CD14-positive monocyte (primary cell): ENCODE measurements at places on chromosomes 2 and 18.

GRCh38 chr18:54774423-54774822 is 53.9 kb upstream of the RAB27B start:
- no peak for DNase-seq

- no peak for DNase-seq
Measured at GRCh38 chr2:196839574-196839973, 30.4 kb upstream of the C2orf66 start.

- no peak for DNase-seq
Measured at GRCh38 chr2:211408483-211408891, 852.1 kb downstream of the CPS1 start.

DNA sequence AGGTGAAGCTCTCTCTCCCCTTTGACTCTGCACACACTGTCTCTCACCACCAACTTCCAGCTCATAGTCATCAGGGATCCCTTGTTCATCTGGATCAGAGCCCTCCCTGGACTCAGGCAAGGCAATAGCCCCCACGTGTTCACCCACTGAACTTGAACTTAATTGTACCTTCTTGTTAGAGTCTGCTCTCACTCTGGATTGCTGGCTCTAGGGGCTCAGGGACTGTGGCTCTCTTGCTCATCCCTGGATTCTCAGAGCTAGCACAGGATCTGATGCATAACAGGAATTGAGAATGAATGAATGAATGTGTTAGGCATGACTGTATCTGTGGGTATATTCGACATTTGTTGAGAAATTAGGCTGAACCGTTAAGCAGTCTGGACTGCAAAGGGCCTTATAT is 16.7 kb upstream of the ASAP2 start:
- DNase-seq = no peak

GRCh38 chr18:473802-474201 is 26.7 kb downstream of the COLEC12 start:
- DNase-seq = no peak

- peak; percentile 59 for DNase-seq
Measured at GRCh38 chr2:164896634-164897355, 55.2 kb upstream of the COBLL1 start.

DNA sequence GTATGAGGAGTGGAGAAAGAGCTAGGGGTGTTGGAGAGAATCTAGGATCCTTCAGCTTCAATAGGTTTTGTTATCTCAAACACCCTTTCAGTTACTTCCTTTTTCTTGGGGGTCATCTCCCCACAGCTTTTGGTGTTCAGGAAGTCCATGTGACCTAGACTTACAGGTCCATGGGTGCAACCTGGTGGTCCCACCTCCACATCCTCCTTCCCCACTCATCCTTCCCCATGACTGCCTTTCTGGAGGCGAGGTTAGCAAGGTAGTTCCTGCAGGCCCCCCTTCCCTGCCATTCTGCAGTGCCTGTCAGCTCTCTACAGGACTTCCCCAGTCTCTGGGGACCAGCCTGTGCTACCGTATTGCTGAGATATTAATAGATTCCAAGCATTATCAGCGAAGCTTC is 107.6 kb downstream of the TMEM17 start:
- DNase-seq = no peak

DNA sequence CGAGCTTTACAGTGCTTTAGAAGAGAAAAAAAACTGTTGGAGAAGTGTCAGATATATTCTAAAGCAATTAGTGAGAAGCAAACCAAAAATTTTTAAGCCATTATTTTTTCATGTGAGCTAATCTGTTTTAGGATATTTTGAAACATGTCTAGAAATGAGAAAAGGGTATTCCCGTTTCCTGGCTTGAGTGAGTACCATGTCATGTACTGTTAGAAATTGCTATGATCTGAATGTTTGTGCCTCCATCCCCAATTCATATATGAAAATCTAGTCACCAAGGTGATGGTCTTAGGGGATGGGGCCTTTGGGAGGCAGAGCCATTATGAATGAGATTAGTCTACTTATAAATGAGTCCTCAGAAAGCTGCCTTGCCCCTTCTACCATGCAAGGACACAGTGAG is 493.3 kb upstream of the GCFC2 start:
- DNase-seq = no peak

DNA sequence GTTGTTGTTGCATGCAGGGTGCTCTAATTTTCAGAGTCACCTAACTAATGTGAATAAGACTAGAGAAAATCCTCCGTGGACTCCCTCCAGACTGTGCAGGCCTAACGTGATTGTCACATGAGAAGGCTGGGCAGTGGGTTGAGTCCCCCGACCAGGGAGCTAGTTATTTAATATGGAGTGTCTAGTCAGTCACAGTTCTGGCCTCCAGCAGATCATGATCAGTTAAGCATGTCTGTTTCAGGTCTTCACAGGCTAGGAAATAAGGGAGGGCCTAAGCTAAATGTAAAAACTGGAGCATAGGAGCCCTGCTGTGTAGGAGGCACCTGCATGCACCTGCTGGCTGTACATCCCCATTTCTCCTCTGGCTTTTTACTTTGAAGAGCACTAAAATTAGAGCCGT is 86.8 kb downstream of the PRPF40A start:
- no peak for DNase-seq

GRCh38 chr2:7774481-7774880 is 857.3 kb downstream of the RNF144A start:
- no peak for DNase-seq

DNA sequence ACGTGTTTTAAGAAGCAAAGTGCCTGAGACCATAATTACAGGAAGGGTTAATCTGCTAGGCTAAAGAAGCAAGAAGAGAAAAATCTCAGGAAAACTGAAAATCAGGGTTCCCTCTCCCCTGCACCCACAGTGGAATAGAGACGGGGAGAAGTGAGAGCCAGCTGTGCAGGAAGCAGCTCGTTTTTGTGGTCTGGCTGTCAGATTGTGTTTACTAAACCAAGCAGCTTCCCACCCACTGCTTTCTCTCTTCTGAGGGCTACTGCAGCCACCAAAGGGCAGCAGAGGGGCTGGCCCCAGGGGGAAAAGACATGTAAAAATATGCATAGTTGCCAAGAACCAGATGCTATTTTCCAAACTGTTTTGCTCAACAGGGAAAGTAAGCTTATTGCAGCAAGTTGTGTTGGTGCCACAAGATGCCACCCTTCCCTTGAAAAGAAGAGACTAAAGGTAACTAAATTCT is 72.6 kb upstream of the THUMPD2 start:
- no peak for DNase-seq

DNA sequence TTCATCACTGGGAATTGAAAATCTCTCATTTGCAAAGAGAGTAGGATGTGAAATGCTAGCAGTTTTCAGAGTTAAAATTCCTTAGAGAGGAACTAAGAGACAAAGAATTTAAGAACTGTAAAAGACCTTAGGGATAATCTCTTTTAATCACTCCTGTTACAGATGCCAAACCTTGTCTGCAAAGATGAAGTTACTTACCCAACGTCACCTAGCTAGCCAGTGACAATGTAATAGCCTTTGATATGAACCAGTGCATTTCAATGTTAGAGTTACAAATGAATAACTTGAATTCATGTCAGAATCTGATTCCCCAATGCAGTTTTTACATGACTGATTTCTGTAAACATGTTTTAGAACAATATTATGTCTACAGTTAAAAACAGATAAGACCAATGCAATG is 190.1 kb downstream of the LRP1B start:
- DNase-seq = no peak

DNA sequence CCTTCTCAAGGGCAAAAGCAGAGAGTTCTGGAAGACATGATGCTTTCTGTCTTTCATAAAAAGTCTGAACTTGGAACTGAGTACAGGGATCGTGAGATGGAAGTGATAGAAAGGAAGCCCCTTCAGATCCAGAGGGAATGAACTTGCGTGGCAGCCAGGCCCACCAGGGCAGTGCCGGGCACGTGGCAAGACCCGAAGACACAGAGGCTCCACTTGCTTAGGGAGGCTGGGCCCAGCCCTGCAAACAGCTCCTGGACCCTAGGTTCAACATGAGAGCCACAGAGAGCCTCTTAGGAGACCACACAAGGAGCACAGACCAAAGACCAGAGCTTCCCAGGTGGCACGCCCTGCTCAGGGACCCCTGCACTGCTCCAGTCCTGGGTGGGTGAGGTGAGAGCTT is 155.4 kb upstream of the SMIM21 start:
- DNase-seq = no peak

GRCh38 chr2:37454851-37455762 is 110.7 kb downstream of the QPCT start:
- DNase-seq = no peak

DNA sequence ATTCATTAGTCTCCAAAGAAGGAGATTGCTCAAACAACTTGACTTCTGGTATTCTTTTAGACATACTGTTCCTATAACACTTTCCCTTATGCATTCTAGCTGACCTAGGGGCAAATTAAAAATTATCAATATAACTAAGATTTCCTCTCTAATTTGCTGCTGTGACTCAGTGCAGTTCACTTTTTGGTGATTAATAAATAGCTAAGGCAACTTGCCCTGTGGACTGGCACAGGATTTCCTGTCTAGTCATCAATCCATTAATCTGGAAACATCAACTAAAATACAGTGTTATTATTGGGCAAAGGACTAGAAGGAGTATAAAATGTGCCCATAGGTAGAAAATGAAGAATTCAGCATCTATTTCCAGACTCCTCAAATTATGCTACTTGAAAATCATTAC is 83.5 kb upstream of the SERPINE2 start:
- DNase-seq = no peak

- DNase-seq = peak; percentile 51
Measured at GRCh38 chr18:63980896-63981460, 11.1 kb downstream of the SERPINB8 start.

GRCh38 chr2:203175371-203175770 is 63.4 kb upstream of the CYP20A1 start:
- DNase-seq = no peak

DNA sequence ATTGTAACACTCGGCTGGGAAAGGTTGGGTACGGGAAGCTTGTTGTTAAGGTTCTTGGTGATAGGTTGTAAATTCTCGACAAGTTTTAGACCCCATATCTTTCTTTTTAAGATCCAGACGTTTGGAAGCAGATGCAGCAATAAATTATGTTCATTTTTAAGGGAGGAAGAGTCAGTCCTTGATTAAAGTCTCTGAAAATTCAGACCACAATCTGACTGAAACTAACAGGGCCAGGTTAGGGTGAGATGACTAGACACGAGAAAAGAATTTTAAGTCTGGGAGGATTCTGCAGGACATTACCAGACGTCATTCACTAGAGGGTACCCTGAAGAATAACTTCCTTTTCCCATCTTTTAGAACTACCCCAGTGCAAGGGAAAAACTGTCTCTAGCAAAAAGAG is 16.1 kb downstream of the WIPF1 start:
- no peak for DNase-seq

DNA sequence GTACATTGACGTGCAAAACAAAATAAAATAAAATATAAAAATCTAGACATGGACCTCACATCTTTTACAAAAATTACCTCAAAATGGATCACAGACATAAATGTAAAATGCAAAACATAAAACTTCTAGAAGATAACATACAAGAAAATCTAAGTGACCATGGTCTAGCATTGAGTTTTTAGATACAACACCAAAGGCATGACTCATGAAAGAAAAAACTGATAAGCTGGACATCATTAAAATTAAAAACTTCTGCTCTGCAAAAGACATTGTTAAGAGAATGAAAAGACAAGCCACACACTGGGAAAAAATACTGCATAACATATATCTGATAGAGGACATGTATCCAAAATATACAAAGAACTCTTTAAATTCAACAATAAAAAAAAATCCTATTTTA is 14.4 kb downstream of the MAP4K3 start:
- DNase-seq = no peak

- DNase-seq = no peak
Measured at GRCh38 chr2:235623111-235623510, 129.3 kb downstream of the AGAP1 start.
